ENCODE measurements at places on chromosomes 12 and 14.

- no peak for DNase-seq
These were observed 68.2 kb downstream of the ATP23 start for GRCh38 chr12:58009405-58010195.

DNA sequence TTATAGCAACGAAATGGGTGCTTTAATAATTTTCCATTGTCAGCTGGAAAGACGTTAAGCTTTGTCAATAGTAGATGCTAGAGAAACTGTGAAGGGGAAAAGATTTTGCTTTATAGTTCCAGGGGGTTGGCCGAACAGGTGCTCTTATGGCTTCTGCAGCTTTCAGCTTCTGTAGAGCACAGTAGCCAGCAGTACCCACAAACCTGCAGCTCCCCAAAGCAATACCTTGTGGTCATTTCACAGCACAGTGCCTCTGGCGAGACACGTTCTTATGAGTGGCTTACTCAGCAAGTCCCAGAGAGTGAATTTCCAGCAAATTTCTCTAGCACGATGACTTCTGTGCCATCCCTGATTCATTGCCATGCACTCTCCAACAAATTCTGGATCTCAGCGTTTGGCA is 416.3 kb upstream of the ATP2B1 start:
- DNase-seq, result no peak

GRCh38 chr12:101655393-101655792 is 42.0 kb upstream of the CHPT1 start:
- no peak for DNase-seq

GRCh38 chr14:105500726-105501101 is 9.7 kb downstream of the TEDC1 start:
- no peak for DNase-seq

- no peak for DNase-seq
These were observed 4.2 kb downstream of the KRT82 start for GRCh38 chr12:52401926-52402325.

GRCh38 chr12:92378682-92379479 is 233.2 kb upstream of the BTG1 start:
- DNase-seq, result no peak

DNA sequence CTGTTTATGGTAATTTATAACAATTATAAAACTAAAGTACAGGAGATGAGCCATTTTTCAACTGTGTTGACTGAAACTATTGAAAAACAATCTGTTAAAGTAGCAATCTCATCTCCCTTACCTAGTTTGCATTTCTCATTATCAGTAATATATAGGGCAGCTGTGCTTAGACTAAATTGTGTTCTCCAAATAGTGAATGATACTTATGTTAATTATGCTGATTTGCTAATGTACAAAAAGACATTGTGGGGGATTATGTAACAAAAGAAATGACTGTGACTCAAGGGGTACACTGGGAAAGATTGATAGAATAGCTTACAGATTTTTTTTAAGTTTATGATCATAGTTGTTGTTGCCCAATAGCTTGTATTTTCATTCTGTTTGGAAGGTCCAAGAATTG is 207.7 kb downstream of the FUT8 start:
- no peak for DNase-seq

GRCh38 chr14:38186216-38186615 is 21.5 kb upstream of the SSTR1 start:
- DNase-seq, result no peak

DNA sequence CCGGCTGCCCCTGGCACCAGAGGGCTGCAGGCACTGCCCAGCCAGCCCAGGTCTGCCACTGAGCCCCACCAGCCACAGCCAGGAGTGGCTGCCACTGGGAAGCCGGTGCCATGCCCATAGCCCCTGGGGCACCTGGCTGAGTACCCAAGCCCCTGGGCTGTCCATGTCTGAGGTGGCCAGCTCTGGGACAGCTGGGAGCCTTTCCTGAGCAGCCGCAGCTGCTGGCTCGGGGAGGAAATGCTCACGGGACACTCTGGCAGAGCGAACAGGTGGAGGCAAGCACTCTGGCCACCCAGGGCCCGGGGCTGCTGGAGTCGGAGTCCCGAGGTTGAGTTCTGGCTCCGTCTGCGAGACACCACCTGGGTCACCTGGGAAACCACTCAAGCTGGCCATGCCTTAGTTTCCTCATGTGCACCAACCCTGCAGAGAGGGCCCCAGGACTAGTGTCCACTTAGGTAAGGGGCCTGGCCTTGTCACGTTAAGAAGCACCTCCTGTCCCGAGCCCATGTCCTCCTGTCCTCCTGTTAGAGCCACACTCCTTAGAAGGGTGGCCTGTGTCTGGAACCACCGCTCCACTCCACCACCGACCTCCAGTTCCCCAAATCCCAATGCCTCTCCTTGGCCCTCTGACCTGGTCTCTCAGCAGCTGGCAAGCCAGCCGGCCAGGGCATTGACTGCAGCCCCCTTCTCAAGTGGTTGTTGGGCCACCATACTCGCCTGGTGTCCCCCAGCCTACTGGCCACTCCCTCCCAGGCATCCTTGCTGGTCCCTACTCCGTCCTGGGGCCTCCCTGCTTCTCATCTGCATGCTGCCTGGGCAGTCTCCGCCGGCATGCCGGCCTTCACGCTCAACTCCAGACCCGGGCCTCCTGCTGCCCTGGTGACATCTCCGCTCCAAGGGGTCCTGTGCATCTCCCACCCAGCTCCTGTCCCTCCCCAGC is 45.3 kb downstream of the BEGAIN start:
- no peak for DNase-seq

GRCh38 chr14:43042408-43042807 is 1435.7 kb downstream of the LRFN5 start:
- no peak for DNase-seq

DNA sequence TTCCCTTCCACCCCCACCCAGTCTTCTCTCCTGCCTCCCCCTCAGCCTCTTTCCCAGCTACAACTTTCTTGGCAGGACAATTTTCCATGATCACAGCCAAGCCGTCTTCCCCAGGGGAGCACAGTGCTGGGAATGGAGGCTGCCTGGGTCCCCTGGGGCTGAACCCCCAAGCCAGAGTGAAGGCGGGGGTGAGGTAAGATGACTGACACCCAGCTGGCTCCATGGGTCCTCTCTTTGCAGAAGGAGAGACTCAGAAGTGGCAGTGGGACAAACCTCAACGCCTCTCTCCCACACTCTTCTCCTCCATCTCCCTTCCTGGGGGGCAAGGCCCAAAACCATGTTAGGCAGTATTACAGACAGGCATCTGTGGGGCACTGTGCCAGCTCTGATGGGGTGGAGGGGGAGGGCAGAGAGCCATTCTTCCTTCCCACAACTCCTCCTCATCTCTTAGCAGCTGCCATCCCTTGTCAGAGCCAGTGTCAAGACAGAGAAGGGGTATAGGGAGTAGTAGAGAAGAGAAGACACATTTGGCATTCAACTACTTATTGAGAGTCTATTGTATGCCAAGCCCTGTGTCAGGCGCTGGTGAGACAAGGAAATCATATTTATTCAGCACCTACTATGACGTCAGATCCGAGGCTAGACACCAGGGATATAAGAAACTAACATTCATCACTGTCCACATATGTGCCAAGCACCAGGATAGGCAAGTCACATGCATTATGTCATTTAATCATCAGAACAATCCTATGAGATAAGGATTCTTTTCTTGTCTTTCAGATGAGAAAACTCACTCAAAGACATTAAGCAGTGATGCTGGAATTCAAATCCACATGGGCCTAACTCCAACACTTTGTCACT is 3.6 kb downstream of the ITGA7 start:
- DNase-seq, result no peak

DNA sequence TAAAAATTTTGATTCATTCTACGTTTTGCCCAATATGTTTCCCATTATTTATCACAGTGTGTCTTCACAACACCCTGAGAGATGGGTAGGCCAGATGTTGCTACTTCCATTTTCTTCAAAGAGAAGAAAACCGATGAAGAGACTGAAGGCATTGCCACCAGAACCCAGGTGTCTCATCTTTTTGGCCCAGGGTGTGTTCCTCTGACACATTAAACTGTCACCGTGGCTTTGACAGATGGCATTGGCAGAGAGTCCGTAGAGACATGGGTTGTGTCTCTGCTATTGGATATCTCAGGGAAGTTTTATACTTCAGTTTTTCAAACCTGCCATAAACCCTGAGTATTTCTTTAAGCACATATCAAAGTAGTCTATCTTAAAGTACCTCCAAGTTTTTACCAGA is 11.3 kb upstream of the NUDT4 start:
- no peak for DNase-seq

DNA sequence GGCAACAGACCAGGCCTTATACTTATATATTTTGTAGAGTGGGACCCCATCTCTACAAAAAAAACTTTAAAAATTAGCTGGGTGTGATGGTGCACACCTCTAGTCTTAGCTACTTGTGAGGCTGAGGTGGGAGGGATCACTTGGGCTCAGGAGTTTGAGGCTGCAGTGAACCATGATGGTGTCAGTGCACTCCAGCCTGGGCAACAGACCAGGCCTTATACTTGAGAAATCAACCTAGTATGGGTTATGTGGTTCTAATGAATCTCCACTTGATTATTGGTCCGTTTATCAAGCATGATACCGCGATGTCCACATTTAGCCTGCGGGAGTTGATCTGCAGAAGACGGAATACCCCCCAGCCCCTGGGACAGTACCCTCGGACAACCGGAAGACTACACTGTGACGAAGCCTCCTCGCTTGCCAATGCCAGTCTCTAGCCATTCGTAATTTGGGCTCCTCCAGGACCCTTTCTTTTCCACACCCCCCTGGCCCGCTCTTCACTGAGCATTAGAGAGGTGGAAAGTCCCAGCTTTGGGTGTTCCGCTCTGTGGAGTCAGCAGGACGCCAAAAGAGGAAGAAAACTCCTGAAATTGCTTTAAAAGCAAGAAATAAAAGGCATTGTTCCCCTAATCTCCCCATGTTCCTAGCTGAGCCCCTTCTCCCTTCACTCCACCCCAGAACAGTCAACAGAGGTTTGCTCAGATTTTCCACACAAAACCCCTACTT is 19.4 kb downstream of the LTBP2 start:
- no peak for DNase-seq

Measured in activated T-helper 1 cell treated with anti-CD3 and anti-CD28 coated beads, Interleukin-2, amount 50 U/mL, for 16 hours (primary cell).